ENCODE measurements at places on chromosomes 7 and 10.
A peak's percentile ranks its signal among the peaks of the same experiment; 100 is the strongest.

GRCh38 chr10:637221-637620 lies 52.2 kb downstream of the DIP2C start:
- DNase-seq: no peak

DNA sequence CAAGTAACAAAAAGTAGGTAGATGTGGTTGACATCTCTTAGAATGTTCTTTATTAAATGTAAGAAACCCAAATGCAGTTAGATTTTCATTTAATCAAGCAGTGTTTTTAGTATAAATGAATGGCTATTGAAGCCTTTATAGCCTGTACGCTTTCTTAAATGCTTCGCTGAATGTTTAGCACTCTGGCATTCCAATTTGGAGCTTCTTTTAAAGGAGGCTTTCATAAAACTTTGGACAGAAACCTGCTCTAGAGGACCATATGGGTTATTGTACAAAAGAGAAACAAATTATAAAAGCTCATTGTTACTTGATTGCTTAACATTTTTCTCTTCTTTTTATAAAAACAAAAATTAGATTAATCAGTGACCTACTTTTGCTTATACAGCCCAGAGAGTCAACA lies 59.5 kb downstream of the KCND2 start:
- no peak for DNase-seq

- no peak for DNase-seq
Observed at GRCh38 chr10:78982726-78983125, 86.0 kb upstream of the ZMIZ1 start.

DNA sequence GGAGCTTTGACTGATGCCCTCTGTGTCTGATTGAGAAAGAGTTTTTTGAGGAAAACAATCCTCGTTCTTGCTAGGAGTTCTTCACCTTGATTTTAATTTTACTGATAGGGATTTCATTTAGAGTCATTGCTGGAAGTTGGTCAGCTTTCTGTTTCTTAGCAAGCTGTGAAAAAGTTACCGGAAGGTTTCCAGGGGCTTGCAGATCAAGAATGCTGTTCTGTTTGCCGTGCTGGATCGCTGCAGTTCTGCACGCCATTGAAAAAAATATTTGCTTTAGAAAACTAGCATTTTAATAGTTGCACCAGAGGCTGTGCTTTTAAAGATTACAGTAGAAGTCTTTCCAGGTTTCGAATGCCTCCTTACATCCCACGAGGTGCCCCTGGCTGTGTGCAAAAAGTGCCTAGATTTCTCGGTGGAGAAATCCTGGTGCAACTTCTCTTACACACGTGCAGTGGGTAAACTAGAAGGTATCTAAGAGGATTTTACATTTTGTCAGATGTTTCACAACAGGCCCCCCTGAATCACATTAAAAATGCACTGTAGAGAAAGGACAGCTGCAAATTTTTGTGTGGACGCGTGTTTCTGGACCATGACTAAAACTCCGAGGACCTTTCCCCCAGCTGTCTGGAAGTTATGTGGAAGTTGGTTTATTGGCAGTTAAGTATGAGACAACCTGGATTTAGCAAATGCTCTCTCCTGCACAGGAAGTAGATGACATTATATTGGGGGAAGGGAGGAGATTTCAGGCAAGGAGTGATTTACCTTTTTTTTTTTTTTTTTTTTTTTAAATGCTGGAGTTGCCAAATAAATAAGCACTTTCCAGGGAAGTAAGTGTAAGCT lies 5.8 kb downstream of the TCF7L2 start:
- DNase-seq: no peak

DNA sequence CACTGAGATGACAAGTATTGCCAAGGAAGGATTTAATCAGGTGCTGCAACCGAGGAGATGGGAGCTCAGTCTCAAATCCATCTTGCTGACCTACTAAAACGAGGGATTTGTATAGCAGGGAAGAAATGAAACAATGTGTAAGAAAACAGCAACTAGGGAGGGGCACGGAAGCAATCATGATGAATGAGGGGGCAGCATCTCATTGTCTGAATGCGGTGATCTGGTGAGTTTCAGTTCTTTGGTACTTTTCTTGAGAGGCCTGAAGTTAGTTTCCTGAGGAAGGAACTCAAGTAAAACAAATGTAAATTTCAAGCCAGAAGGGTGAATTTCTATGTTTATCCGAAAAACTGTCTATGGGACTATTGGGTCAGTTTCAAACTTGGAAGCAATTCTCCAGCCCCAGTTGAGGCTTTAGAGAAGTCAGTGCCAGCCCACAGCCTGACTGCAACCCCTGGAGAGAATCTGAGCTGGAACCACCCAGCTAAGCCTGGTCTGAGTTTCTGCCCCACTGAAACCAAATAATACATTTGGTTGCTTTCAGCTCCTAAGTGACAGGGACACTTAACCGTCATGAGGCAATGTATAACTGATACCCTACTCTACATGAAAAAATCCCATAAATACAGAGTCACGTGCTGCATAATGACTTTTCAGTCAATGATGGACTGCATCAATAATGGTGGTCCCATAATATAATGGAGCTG lies 45.8 kb upstream of the TNS3 start:
- no peak for DNase-seq

DNA sequence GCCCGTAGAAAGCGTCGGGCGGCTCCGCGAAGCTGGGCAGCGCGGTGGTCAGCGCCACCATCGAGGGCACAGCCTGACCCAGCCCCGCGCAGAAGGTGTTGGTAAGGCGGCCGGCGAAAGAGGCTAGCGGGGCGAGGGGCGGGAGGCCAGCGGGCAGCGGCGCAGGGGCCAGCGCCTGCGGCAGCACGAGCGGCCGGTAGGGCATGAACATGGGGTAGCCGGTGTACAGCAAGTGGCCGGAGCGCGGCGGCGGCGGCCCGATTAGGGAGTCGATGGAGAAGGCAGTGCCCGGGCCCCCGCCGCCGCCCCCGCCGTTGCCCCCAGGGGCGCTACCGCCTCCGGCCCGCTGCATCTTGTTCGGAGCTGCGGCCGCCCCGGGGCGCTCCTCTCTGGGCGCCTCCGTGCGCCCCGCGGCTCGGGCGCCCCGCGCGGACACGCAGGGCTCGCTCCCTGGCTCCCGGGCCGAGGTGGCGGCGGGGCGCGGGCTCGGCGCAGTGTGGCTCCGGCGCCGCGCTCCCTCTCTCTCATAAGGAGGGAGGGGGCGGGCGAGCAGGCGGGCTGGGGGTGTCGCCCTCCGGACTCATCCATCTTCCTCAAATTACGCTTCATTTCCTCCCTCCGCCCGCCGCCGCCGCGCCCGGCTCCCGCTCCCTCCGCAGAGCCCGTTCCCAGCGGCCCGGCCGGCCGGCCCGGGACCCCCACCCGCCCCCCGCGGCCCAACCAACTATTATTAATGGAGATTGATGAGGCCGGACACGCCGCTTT lies at the start of gene GBX1:
GBX1 (minus strand) TSS at position 498 of the 765 bp plus-strand sequence; CDS start at position 352, 146 bp downstream.
- no peak for DNase-seq

- DNase-seq: no peak
Observed at GRCh38 chr10:68647672-68648341, 73.2 kb upstream of the CCAR1 start.

GRCh38 chr7:120933475-120933874 lies 17.1 kb upstream of the ING3 start:
- DNase-seq: no peak

DNA sequence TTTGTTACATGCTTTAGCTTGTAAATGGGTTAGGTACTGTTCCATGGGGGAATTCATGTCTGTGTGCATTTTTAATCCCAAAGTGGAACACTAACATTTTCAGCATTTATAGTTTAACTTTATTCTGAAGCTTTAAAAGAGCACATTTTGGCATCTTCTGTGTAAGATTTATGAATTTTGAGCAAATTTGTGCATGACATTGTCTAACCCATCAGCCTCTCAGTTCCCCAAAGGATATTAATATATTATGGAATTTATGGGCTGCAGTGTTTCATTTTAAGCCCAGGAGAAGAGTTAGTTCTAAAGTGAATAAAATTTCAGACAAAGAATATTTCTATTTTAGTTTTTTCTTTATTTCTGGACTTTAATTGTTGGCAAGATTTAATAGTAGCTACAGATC lies 421.4 kb downstream of the PLXDC2 start:
- DNase-seq: no peak

GRCh38 chr7:22470981-22471380 lies 29.0 kb downstream of the STEAP1B start:
- no peak for DNase-seq

DNA sequence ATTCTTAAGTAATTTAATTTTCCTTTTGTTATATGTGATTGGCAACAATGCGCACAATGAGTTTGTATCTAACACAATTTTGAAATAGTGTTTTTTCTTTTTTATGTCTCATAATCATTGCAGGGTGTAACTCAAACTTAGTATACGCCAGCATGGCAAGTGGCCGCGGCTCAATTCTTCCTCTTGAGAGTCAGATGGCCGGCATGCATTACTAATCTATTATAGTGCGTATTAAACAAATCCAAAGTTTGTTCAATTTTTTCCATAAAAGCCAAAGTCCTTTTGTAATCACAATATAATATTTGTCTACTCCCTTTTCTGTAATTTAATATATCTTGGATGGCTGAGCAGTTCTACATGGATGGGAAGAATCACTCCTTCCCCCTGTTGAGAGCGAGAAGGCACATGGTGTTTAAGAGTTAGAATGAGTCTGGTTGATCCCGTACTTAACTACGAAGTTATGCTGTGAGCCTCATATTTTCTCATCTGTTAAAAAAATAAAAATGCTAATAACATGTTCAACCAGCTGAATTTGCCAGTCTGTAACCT lies 12.7 kb downstream of the EPDR1 start:
- DNase-seq: no peak

- DNase-seq: no peak
Observed at GRCh38 chr7:149770728-149771636, 2.4 kb downstream of the ZNF467 start.

DNA sequence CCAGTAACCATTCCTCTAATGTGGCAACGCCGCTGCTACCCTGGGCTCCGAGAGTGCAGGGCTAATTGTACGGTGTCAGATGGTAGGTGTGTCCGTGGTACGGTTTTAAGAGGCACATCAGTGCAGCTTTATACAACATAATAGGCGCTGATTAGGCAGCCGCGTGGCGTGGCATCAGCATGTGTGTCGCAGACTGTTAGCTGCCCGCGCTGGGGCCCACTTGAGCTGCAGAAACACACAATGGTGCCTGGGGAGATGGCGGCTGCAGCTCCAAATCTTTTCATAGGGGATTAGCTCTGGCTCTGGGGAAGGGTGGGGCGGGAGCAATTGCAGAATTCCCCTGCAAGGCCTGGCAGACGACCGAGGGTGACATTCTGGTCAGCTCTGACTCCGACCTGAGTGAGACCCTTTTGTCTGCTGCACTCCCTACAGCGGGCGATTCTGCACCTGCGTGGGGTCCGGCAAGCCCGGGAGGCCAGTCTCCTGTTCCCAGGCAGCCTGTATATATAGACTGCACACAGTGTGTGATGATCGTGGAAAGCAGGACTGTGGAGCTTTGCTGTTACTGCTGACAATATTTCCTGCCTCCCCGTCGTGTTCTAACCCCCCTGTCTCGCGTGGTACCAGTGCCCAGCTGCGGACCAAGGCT lies 722.7 kb upstream of the CELF2 start:
- DNase-seq: no peak

- DNase-seq: peak; percentile 34
Observed at GRCh38 chr7:113710310-113711096, 208.3 kb downstream of the PPP1R3A start.

- DNase-seq: no peak
Observed at GRCh38 chr10:86961481-86962091, 3.2 kb downstream of the SNCG start.

DNA sequence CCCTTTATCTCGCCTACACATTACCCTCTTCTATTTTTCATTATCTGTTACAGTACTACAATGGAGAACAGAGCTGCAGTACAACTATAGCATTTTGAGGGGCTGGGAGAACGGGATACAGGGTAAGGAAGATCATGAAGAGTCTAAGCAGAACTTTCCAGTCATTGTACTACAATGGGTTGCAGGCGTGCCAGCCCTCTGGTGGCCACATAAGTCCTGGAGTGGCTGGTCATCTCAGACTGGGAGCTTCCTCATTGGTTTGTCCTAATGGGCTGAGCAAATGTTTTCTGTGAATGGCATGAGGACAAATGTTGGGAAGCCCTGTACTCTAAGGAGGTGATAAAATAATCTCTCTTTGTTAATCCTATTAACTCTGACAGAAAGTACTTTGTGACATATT lies 33.0 kb downstream of the TMEM106B start:
- DNase-seq: no peak

DNA sequence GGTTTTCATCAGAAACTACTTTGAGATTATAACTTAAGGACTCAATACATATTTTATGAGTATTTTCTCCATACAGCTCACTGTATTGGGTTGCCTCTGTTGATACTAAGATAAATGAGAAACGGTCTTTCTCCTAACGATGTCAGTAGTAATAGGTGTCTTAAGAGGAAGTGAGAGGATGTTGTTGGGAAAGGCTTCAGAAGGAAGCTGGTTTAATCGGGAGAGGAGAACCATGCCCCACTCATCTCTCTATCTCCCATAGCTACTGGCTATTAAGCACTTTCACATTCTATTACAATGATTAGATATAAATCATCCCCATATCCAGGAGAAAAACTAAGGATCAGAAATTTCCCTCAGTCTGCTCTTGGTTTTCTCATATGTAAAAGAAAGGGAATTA lies 2.0 kb downstream of the CLEC5A start:
- DNase-seq: no peak

DNA sequence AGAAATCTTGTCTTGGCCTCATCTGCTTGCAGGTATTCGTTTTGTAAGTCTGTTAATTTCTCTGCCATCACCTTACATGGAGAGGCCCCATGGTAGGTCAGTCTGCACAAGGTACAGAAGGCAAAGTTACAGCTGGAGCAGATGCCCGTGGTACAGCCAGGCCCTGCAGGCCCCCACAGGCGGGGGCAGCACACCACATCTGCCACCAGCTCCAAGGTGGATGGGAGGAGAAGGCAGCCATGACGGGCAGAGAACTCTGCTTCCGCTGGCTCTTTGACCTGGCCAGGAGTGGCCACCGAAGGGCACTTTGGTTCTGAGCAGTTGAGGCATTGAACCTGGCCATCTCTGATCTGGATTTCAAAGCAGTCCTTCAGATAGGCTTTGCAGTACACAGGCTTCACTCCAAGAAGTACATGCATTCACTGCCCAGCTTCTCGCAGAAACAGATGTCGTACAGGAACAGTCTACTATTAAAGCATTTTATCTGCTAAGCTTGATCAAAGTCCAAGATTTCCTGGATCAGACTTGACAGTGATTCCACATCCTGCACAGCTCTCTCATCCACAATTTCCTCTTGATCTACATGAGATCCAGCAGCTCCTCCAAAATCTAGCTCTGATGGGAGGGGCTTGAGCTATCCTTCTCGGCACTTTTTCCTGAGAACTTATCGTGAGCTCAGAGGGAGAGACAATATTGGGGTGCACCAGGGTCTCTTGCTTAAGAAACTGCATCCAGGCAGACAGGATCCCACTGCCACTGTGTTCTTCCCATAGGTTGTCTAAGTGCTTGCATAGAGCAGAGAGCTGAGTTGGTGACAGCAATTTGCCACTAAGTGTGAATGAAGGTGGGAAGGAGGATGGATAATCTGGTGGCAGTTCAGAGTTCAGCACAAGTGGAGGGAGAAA lies 120.7 kb downstream of the TRRAP start:
- no peak for DNase-seq

- DNase-seq: no peak
Observed at GRCh38 chr10:43230909-43231522, 35.8 kb downstream of the RASGEF1A start.

GRCh38 chr7:95772298-95772770 lies at the start of gene DYNC1I1:
Gene DYNC1I1, plus strand, starts transcription at chr7:95772554. Its CDS starts 32,176 bp downstream, at chr7:95804730.
- DNase-seq: no peak
